NCI-H526 (cell line): ENCODE measurements at places on chromosomes 7 and 10.

DNA sequence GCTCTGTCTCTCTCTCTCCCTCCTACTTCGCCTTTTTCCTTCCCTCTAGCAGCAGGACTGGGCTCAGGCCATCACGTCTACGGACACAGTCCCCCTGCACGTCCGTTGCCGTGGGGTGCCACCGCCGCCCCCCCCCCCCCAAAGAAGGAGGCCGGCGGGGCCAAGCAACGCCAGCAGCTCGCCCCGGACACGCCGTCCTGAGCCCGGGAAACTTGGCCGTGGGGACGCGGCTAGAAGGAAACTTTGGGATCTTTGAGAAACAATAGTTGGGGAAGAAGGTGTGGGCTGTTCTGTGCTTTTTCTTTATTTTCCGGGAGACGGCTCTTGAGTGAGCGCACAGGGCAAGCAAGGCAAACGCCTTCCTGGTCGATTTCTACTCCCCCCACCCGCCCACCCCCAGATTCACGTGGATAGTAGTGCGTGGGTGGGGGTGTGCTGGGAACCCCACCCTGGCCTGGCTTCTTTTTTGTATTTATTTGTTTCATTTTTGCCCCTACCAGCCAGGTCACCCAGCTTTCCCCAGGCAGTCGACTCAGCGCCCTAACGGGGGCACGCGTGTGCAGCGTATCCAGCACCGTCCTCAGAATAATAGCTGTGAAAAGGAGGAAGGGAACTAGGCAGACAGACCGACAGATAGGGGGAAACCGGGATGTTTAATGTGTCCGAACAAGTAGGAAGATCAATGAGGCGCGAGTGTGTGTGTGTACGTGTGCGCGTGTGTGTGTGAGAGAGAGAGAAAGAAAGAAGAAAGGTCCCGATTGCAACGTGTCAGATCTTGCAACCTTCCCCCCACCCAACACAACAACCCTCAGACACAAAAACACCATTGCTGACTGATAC lies 1.4 kb downstream of the MXI1 start:
- peak; percentile 67 for DNase-seq

DNA sequence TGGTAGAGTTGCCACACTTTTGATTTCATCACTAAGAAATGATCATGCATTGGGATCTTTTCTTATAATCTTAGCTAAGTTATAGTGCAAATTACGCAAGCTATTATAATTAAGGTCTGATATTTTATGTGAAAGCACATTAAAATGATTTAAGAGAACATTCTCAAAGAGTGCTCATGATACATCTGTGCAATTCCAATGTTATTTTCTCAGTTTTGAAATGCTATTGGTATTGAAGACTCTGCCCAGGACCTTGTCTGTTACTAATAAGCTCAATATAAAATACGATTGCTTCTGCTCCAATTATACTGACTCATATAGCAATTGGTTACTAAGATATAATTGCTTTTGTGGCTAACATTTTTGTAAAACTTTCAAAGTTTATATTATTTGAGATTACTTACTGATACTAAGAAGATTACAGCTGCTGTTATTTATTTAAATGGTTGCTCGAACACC lies 180.9 kb downstream of the ADAM12 start:
- DNase-seq: no peak

GRCh38 chr7:131487217-131487616 lies 69.2 kb downstream of the PODXL start:
- DNase-seq: no peak

DNA sequence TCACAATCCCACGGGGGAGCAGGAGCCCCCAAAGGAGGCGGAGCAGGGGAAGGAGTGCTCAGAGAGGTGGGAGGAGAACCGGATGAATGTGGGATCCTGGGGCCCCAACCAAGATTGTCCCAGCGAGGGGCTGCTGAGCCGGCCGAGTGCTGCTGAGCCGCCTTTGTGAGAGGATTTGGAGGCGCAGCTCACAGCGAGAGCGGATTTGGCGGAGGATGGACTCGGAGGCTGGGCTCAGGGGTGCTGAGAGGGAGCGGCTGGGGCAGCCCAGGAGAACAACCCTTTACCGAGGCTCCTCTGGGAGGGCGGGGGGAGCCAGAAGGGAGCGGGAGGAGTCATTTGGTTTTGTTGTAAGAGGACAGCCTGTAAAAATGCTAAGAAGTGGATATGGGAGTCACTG lies 23.0 kb downstream of the GHRHR start:
- no peak for DNase-seq

GRCh38 chr10:62681211-62681940 lies 123.1 kb upstream of the ADO start:
- DNase-seq: no peak

DNA sequence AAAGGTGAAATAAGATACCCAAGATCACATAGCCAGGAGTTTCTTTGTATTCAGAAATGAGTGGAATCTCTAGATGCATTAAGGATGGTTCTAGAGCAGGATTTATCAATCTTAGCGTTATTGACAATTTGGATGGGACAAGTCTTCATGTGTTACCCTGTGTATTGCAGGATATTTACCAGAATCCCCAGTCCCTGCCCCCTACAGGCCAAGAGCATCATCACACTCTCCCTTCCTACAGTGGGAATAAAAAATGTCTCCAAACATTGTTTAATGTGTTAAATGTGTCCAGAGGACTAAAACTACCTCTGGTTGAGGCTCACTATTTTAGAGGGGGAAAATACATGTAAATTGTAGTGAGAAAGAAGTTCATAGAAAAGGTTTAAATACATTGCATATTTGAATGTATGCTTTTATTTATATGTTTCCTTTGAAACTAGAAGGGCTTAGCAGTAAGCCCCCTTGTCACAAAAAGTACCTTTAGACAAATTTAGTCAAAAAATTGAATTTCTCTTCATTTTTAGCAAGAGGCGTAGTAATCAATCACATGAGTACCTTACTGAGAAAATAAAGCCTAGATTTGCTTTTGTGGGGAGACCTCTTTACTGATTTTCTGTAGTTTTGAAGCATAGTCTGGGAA lies 141.2 kb downstream of the MLLT10 start:
- DNase-seq: peak; percentile 1

- no peak for DNase-seq
Measured at GRCh38 chr7:1883031-1883761, 213.1 kb downstream of the ELFN1 start.

DNA sequence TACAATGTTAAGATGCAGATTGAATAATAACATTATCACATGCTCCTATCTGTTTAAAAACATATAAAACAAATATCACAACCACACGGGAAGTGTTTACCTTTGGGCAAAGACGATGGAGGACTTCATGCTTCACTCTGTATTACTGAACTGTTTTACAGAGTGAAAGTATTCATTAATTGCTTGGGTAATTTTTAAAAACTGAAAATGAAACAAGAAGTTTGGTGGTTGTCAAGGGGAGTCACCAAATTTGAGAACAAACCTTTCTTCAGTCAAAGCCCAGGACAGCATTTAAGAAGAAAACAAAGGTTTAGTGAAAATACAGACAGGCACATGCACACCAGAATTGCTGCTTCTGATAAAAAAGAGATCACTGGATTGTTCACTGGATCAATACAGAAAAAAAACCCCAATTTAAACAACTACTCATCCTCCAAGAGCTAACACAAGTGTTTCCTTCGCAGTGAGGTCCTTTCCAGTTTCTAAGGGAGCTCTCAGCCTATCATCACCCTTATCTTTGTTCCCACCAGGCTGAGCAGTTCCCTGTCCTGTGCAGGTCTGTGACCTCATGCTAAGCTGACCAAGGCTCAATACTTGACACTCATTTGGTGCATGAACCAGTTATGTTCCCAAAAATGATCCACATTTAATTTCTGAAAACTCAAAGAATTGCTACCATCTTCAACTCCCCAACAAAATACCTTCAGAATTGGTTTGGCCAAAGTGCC lies 8.8 kb downstream of the PARP12 start:
- no peak for DNase-seq

DNA sequence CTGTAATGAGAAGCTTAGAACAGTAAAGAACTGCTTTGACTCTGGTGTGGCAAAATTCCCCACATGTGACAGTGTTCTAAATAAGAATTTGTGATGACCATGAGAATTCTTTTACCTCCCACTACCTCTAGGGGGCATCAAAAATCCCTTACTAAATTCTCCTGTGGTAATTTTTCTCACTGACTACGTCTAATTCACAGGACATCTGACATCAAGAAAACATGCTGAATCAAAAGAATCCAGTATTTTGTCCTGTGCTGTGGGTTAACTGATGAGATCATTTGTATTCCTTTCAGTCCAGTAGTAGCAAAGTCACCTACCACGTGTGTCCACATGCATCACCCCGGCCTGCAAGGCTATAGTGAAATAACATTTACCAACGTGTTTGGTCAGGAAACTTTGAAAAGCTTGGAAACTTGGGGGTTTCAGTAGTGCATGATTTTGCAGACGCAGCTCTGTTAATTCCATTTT lies 103.8 kb downstream of the ATE1 start:
- DNase-seq: peak; percentile 51

GRCh38 chr10:78260141-78260540 lies 226.5 kb downstream of the RPS24 start:
- peak; percentile 12 for DNase-seq

DNA sequence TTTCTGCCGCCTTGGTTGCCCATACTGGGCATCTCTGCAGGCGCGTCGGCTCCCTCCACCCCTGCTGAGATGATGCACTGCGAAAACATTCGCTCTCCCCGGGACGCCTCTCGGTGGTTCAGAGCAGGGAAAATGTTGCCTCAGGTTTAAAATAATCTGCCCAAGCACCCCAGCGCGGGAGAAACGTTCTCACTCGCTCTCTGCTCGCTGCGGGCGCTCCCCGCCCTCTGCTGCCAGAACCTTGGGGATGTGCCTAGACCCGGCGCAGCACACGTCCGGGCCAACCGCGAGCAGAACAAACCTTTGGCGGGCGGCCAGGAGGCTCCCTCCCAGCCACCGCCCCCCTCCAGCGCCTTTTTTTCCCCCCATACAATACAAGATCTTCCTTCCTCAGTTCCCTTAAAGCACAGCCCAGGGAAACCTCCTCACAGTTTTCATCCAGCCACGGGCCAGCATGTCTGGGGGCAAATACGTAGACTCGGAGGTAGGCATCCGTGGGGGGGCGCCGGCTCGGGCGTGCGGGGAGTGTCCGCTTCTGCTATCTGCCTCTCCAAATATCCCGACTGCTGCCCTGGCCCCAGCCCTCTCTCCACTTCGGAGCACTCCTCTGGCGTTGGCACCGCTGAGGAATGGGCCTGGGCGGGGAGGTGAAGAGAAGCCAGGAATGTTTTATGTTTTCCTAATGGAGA lies at the start of gene CAV1:
CAV1 (plus strand) TSS at position 428 of the 689 bp plus-strand sequence; CDS start at position 455, 27 bp downstream.
- peak; percentile 22 for DNase-seq

- no peak for DNase-seq
Measured at GRCh38 chr7:90413185-90413528, 9.9 kb downstream of the CLDN12 start.

DNA sequence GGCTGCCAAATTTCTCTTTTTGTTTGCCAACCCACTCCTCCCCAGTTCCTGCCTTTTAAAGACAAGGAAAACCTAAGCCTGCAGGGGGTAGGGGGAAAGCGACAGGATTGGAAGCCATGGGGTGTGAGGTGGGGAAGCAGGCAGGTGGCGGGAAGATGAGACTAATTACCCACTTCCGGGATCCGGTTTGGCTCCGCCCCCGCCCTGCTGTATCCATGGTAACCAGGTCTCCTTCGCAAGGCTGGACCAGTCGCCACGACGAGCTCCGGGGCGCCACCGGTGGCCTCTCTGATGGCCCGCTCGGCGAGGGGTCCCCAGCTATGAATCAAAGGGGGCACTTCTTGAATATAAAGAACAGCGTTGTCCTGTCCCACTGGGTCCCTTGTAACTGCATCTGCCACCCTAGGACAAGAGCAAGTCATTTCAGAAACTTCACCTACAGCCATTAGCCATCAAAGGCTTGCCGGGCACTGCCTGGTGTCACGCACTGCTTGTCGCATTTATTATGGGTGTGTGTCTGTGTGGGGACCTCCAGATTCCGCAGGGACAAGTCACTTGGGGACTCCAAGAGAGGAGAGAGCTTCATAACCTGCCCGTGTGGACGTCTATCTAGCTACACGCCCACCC lies 55.4 kb upstream of the LMTK2 start:
- peak; percentile 77 for DNase-seq

DNA sequence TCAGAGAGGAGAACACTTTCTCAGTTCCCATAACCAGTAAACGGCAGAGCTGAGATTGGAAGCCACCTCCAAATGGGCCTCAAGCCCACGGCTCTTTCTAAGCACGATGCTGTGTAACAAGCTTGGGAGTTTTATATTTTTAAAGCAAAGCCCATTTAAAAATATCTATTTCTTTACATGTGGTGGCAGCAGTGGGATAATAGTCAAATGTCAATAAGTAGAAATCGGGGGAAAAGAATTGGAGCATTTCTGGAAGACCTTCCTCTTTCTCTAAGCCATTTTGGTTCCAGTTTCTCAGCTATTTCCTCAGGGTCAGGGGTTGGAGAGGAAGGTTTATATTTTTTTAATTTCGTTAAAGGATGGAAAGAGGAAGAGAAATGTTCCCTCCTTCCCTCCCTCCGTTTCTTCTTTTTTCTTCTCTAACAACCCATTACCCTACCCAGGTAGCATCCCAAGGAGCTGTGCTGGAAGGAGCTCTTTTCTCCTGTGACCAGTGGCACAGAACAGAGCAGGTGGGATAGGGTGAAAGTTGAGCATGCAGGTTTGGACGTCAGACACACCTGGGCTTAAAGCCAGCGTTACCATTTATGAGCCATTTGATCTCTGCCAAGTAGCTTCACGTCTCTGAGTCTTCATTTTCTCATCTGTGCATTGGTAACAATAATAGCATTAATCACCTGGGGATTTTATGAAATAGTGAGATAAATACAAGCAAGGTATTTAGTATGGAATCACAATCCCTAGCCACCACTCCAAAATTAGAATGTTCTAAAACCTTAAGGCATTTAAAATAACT lies 515.7 kb downstream of the RPS24 start:
- DNase-seq: peak; percentile 13

GRCh38 chr10:24947304-24948097 lies 4.9 kb downstream of the PRTFDC1 start:
- no peak for DNase-seq

DNA sequence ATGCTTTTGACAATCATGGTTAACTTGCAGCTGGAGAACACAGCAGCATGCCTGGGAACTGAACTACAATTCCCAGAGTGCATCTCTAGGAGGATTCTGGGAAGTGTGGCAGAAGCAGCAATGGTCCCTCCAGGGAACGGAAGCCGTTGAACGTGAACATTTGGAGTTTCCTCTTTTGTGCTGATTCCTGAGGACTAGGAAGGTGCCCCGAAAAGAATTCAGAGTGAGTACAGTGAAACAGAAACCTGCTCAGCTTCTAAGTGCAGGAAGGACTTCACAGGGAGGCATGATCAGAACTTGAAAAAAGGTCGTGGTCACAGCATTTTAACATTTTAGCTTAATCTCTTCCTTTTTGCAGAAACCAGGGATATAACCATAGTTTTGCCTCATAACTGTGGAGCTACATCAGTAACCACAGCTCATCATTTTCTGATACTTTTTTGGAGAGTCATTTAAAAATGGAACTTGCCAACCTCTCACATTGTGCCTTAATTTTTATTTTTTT lies at the start of gene NUDT13:
NUDT13 (plus strand) TSS at position 111 of the 505 bp plus-strand sequence. CDS start 3,911 bp downstream, outside the sequence.
- peak; percentile 71 for DNase-seq

DNA sequence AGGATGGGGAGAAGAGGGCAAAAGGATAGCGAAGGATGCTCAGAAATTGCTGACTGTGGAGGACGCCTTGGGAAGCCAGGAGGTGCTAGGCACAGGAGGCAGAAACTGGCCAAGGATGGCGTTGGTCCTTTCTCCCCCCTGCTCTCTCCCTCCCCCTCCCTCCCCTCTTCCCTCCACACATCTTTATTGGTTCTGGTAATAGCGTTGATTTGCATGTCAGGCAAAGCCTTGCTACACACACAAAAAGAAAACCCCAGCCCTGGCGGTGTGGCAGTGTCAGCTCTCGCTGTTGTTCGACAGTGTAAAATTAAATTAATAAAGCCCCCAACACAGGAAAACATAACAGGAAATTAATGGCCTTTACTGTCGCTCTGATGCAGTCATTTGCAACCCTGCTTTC lies 47.2 kb downstream of the PAX2 start:
- peak; percentile 68 for DNase-seq

GRCh38 chr7:40288827-40289226 lies 154.0 kb downstream of the SUGCT start:
- DNase-seq: no peak
